H1 (cell line): ENCODE measurements at places on chromosomes 2 and 18. TPM values are rescaled to one million over a fixed set of nuclear protein-coding genes. Genes with fewer than 3 reads are reported as not detected.
A peak's percentile ranks its signal among the peaks of the same experiment; 100 is the strongest.

DNA sequence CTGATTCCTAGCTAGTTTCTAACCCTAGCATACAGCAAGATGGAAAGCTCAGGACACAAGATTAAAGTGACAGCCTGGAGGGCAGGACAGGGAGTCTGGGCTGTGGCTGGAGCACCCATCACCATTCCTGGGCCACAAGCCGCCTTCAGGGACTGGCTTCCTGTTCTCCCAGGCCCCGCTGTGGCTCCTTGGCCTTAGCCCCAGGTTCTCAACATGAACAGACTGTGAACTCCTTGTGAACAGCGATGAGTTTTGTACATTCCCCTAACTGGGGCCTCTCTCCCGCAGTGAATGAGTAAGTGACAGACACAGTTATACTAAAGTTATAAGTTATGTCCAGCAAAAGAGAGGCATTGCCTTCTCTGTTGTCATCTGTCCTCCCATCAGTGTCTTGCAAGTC, 35.9 kb upstream of the SLC14A1 start:
- peaks cover 7% of the 10 kb centered on the region for H3K4me1 ChIP-seq
- no peaks in the 10 kb centered on the region for H3K36me3 ChIP-seq
- no peak overlapping the region for H3K4me3 ChIP-seq
- H3K27me3 ChIP-seq, result no peaks in the 10 kb centered on the region
- no peak overlapping the region for H3K27ac ChIP-seq

DNA sequence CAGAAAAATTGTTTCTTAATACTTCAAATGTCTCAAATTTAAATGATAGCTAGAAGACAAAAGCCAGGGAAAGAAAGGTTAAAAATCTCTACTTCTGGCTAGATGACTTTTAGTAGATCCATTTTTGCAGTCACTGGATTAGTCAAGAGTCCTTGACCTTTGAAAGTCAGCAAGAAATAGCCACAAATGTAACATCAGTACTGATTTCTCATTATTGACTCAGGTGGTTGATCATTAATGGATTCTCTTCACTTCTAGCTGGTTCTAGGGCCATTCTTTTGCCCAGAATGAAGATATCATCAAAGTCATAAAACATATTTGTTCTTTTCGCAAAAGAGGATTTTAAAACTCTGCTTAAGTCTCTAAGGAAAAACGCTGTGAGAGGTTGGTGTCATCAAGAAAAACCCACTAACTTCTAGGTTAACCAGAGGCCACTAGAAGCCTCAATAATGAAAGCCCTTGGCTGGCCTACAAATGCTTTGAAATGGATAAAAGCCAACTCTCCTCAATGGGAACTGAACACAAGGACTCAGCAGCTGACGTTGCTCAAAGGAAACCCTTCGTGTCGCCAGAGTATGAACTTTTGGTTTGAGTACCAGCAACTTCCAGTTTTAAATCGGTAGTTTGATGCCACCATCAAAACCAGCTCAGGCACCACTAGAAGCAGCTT, 66.3 kb downstream of the IRS1 start:
- H3K36me3 ChIP-seq, result no peaks in the 10 kb centered on the region
- no peak for DNase-seq
- H3K4me3 ChIP-seq, result no peak overlapping the region
- H3K27ac ChIP-seq, result no peak overlapping the region
- no peaks in the 10 kb centered on the region for H3K4me1 ChIP-seq
- H3K27me3 ChIP-seq, result no peaks in the 10 kb centered on the region

DNA sequence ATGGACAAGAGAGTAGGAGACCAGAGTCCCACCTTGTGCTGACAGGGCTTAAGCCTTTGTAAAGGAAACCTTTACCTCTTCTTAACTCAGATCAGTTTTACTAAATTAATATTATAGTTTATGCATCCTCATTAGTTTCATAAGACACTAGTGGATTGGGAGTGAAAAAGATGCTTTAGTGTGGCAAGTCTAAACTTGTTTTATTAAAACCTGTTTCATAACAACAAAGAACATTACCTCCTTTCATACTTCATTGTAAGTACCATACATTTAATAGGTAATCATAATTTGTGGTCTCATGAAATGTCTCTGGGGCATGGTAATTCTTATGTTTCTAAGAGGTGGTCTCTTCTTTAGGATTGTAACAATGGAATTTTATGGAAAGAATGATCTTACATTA, 63.4 kb downstream of the PIKFYVE start:
- H3K36me3 ChIP-seq, result peaks cover 9% of the 10 kb centered on the region; the same call in 1 of the 2 replicates
- H3K27ac ChIP-seq, result no peak overlapping the region
- no peak overlapping the region for H3K4me3 ChIP-seq
- no peaks in the 10 kb centered on the region for H3K27me3 ChIP-seq
- no peaks in the 10 kb centered on the region for H3K4me1 ChIP-seq
- no peak for DNase-seq

The GLI2 gene
- total RNA-seq, result 46.9 and 49.8 TPM in 2 replicates

DNA sequence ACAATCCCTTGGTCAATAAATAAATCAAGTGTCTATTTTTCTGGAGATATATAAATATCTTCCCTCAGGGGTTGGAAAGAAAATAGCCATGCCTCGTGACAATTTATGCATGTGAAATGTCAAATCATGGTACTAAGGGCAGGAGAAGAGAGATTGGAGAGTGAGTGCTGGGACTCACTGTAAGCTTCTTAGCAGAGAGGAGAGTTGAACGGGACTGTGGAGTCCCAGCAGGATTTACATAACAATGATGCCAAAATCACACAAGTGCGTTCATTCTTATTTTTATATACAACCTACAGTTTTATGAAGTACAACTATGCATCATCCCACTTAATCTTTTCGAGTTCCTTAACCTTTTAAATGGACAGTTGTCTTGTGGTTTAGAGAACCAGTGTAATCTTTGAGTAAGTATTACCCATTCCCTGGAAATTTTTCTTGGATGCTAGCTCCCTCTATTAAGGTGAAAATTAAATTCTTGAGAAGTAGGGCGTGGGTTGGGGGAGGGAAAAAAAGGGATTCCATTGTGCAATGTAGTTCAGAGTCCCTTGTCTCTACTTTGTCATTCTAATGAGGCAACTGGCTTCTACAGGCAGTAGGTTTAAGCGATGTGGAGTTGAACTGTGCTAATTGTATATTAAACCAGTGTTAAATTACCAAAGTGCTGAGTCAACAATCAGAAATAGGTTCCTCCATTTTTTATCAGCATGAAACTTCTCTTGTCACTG, 143.6 kb upstream of the EPHA4 start:
- H3K4me1 ChIP-seq, result peaks cover 7% of the 10 kb centered on the region
- DNase-seq, result no peak
- H3K4me3 ChIP-seq, result no peak overlapping the region
- no peaks in the 10 kb centered on the region for H3K27me3 ChIP-seq
- H3K27ac ChIP-seq, result no peak overlapping the region
- no peaks in the 10 kb centered on the region for H3K36me3 ChIP-seq

DNA sequence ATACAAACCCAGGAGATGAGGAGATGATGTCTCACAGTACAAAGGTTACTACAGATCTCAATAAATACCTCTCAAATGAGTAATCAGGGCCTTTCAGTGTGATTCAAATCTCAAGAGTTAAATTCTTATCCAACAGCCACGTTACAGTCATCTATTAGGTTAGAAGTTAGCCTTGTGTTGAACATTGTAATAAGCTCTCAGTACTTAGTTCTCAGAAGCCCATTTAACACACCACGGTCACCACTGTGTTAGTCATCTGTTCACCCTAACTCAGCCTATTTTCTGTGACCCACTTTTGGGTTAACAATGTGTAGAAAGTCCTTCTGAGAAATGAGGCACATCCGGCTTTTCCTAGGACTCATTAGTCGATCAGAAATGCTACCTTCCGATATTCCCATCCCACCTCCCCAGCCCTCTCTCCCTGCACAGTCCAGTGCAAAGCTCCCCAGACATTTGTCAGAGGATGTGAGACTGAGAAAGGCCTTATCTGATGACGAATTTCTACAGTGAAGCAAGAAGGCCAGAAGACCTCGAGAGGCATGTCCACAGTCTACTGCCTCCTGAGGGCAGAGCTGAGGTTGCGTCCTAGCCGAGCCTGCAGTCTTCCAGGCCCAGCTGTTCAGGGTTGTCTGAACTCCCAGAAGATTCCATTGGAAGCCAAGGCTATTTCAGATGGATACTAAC, 92.6 kb downstream of the ACTR2 start:
- H3K27me3 ChIP-seq, result no peaks in the 10 kb centered on the region
- DNase-seq, result no peak
- no peak overlapping the region for H3K4me3 ChIP-seq

The MYO7B gene
- not detected in 2 replicates for total RNA-seq

- no peaks in the 10 kb centered on the region for H3K27me3 ChIP-seq
- H3K36me3 ChIP-seq, result no peaks in the 10 kb centered on the region
- H3K4me3 ChIP-seq, result no peak overlapping the region
- no peak overlapping the region for H3K27ac ChIP-seq
- H3K4me1 ChIP-seq, result no peaks in the 10 kb centered on the region
- DNase-seq, result no peak
These were observed 245.4 kb downstream of the INSIG2 start for GRCh38 chr2:118333664-118334063.

The TOGARAM2 gene
- 0.59 and 1.4 TPM in 2 replicates for total RNA-seq

DNA sequence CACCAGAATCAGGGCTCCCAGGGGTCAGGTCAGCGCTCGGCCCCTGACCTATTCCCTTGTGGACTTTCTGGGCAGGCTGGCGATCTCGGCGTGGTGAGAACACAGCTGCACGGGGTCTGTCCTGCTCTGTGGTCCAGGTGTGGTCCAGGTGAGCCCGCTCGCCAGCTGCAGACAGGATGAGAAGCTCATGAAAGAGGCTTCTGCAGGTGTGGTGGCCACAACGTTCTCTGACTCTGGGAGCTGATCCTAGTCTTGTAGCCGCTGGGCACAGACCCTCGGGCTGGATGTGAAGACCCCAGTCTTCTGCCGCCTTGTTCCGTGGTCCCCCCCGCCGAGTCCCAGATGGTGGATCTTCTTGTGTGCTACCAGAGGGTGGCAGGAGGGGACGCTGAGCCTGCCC, 129.7 kb downstream of the RTP5 start:
- H3K27me3 ChIP-seq, result no peaks in the 10 kb centered on the region
- H3K27ac ChIP-seq, result no peak overlapping the region
- no peak overlapping the region for H3K4me3 ChIP-seq

DNA sequence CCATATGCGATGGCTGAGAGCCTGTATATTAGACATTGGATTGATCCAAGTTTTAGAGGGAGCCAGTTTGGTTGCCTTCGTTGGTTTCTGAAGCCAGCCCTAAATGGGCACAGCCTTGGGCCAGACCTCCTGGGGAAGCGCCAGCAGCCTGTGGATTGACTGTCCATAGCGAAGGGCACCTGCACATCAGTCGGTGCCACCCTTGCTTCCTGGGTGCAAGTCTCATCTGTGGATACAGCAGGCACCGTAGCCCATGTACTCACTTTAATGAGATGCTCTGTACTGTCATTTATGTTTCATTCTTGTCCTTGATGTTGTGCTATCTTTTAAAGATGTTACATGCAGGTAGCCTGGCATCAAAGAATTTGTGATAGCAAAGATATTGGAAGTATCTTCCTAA, 536.4 kb upstream of the NRP2 start:
- H3K36me3 ChIP-seq, result no peaks in the 10 kb centered on the region
- H3K4me1 ChIP-seq, result no peaks in the 10 kb centered on the region
- DNase-seq, result no peak
- H3K4me3 ChIP-seq, result no peak overlapping the region
- H3K27me3 ChIP-seq, result no peaks in the 10 kb centered on the region

The SERPINB12 gene
- not detected in 2 replicates for total RNA-seq

DNA sequence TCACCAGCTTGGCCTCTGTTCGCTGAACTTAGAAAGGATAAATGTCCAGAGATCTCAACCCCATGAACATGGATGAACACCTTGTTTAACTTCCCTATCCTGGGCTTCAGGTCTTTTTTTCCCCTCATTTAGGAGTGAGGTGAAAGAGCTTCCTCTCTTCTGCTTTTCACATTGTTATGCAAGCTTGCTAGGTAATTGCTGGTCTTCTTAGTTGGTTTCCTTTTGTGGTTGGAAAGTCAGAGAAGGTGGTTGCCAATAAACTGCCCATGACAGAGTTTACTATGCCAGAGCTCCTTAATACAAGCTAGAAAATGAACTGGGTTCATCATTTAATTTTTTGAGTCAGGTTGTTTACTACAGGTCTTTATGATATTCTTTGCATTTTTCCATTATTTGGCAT, 16.6 kb downstream of the SLC9A4 start:
- DNase-seq, result no peak
- H3K4me1 ChIP-seq, result peaks cover 1% of the 10 kb centered on the region; the same call in 1 of the 2 replicates
- H3K4me3 ChIP-seq, result no peak overlapping the region
- H3K36me3 ChIP-seq, result no peaks in the 10 kb centered on the region
- no peak overlapping the region for H3K27ac ChIP-seq

DNA sequence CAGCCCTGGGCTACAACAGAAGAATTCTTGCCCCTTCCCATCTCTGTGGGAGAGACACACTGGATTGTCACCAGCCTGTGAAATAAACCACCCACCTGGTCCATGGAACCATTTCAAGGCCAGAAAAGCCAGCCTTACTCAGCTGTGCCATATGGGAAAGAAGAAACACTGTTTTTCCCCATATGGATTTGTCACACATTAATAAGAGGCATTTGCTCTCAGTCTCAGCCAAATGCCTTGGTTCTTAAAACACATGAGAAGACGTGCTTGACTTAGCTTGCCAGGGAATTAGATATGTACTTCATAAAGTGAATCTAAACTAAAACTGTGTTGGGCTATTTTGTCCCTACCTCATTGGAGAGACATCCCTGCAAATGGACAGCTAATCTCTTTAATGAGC, 308.6 kb upstream of the TNP1 start:
- H3K4me1 ChIP-seq, result no peaks in the 10 kb centered on the region
- no peak overlapping the region for H3K4me3 ChIP-seq
- H3K27ac ChIP-seq, result no peak overlapping the region
- no peaks in the 10 kb centered on the region for H3K36me3 ChIP-seq
- no peaks in the 10 kb centered on the region for H3K27me3 ChIP-seq

GRCh38 chr2:84906900-84907714, 1.7 kb downstream of the TMSB10 start:
- no peaks in the 10 kb centered on the region for H3K36me3 ChIP-seq
- H3K27ac ChIP-seq, result 0 out of 2 replicates have a peak overlapping the region, but pooled peaks have one; percentile 26
- H3K4me3 ChIP-seq, result peak overlapping the region; percentile 99
- no peak for DNase-seq

DNA sequence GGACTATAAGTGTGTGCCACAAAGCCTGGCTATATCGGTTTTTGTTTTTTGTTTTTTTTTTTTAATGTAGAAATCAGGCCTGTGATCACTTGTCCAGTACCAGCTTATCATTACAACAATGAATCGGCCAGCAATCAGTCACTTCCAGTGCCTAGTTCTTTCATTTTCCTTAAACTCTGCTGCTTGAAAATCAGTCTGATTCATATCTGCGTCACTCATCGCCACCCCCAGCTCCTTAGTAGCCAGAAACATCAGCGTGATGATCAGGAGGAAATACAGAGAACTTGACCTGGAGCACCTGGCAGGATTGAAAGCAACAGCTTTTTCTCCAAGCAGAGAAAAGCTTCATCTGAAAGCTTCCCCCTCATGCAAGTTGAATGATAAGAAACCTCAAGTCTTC, 75.4 kb downstream of the SPTBN1 start:
- DNase-seq, result no peak
- no peaks in the 10 kb centered on the region for H3K4me1 ChIP-seq
- H3K36me3 ChIP-seq, result peaks cover 3% of the 10 kb centered on the region; the same call in 1 of the 2 replicates
- no peak overlapping the region for H3K27ac ChIP-seq
- no peaks in the 10 kb centered on the region for H3K27me3 ChIP-seq
- no peak overlapping the region for H3K4me3 ChIP-seq

The RGPD4 gene
- total RNA-seq, result 0.08 TPM in 1 of 2 replicates, not detected in the other

- H3K27ac ChIP-seq, result no peak overlapping the region
- no peaks in the 10 kb centered on the region for H3K36me3 ChIP-seq
- no peaks in the 10 kb centered on the region for H3K4me1 ChIP-seq
- no peaks in the 10 kb centered on the region for H3K27me3 ChIP-seq
These were observed 16.5 kb downstream of the ARL4C start for GRCh38 chr2:234480337-234480736.
